RWPE1 (cell line): ENCODE measurements at places on chromosomes 1 and 21.
A peak's percentile ranks its signal among the peaks of the same experiment; 100 is the strongest.

GRCh38 chr1:99613716-99614115, 32.2 kb upstream of the PALMD start:
- DNase-seq, result no peak

- peak; percentile 21 for DNase-seq
Measured at GRCh38 chr21:30434033-30434631, 4.1 kb downstream of the KRTAP13-4 start.

DNA sequence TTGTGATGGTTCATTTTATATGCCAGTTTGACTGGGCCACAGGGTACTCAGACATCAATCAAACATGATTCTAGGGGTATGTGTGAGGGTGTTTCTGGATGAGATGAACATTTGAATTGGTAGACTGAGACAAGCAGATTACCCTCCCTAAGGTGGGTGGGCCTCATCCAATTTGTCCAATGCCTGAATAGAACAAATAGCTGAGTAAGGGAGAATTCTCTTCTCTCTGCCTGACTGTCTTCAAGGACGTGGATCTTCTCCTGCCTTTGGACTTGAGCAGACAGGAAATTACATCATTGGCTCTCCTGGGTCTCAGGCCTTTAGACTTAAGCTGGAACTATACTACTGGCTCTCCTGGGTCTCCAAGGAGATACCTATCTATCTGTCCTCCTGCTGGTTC, 64.4 kb downstream of the SUSD4 start:
- DNase-seq, result no peak

DNA sequence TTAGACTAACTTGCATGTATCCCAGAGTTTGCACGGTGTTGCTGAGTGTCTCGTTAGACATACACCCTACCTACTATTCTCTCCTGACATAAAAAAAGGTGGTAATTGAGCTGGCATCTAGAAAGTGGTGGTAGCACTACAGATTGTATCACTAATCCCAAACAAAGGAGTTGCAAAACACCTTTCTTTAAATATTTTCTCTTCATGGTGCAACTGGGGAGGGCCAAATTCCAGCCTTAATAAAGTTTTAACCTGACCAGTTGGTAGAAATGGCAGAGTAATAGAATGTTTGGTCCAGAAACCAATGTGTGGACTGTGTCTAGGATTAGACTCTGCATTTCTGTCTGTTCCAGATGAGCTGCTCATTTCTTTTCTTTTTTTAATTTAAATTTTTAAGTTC, 40.0 kb downstream of the NFIA start:
- DNase-seq, result no peak

- DNase-seq, result no peak
Measured at GRCh38 chr1:47182676-47183235, 7.1 kb downstream of the PDZK1IP1 start.

GRCh38 chr1:6998267-6998666, 213.0 kb downstream of the CAMTA1 start:
- no peak for DNase-seq

DNA sequence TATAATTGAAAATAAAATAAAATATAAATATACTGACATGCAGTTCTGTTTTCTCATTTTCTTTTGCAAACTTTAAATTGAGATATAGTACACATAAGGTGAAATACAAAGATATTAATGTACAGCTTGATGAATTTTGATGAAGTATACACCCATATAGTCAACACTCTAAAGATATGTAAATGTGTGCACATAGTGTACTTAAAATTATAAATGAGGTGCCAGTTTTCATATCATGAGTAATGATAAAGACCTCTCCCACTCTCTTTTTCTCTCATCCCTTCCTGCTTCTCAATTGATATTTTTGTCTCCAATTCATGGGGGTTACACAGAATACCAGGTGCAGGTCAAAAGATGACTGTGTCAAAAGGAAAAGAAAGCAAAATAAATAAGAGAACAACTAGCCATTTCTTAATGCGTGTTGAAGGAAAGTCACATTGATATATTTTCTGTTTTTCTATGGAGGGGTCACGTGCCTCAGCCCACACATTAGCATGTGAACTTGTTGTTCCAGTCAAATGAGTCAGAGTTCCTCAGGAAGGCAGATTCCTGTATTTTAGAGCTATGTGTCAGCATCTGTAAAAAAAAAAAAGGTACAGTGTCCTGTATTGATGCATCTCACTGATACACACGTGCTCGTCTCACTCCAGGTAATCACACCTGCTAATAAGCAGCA, 64.3 kb upstream of the HOOK1 start:
- peak; percentile 88 for DNase-seq

GRCh38 chr1:214584805-214585766, 17.9 kb upstream of the CENPF start:
- DNase-seq, result peak; percentile 54

- no peak for DNase-seq
Measured at GRCh38 chr21:36750576-36750959, 51.7 kb downstream of the SIM2 start.

DNA sequence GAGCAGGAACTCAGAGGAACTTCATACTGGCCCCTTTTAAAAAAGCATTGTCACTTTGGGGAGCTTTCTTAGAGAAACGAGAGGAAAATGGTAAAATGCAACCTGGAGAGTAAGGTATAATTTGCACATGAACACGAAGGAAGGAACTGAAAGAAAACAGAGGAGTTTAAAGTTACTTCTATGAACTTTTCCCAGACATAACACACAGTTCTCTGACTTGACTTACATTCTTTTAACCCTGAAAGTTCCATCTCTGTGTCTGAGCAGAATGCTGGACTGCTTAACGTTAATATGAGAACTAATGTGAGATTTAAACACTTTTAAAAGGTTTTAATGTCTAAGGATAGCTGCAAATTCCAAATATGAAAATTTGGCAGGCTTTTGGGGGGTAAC, 102.3 kb downstream of the NFIA start:
- DNase-seq, result no peak

DNA sequence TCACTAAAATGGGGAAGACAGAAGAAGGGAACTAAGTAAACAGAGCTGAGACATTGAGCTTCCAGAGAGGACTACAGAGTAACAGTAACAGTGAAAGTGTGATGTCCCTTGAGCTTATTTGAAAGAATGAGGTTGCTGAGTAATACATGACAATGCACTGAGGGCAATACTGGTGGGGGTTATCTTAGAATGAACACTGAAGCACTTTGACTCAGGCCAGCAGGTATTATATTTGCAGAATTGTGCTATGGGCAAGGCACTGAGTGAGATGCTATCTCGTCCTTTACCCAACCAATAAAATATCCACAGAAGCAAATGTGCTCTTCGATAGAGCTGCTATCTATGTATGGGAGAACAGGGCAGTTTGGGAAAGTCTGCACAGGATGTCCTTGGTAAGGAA, 133.2 kb downstream of the DISP1 start:
- DNase-seq, result no peak

DNA sequence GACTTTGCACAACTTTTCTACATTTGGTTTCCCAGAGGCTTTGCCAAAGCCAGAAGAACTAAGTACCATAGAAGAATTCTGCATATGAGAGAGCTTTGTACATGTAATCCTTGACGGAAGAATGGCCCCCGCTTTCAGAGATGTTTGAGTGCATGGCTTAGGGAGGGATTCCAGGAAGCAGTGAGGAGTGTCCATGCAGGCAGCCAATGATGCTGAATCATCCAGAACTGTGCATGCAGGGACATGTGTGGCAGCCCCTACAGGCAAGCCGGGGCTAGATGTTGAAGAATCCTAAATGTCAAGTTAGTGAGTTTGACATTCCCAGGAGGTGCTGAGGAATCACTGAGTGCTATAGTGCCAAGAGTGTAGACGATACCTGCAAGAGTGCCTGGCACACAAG, 9.9 kb upstream of the HAO2 start:
- DNase-seq, result peak; percentile 76

GRCh38 chr21:33314111-33314510, 10.7 kb upstream of the IFNAR1 start:
- DNase-seq, result no peak

GRCh38 chr1:211092955-211093354, 41.0 kb downstream of the KCNH1 start:
- no peak for DNase-seq

- DNase-seq, result no peak
Measured at GRCh38 chr1:97826820-97827219, 94.0 kb downstream of the DPYD start.

DNA sequence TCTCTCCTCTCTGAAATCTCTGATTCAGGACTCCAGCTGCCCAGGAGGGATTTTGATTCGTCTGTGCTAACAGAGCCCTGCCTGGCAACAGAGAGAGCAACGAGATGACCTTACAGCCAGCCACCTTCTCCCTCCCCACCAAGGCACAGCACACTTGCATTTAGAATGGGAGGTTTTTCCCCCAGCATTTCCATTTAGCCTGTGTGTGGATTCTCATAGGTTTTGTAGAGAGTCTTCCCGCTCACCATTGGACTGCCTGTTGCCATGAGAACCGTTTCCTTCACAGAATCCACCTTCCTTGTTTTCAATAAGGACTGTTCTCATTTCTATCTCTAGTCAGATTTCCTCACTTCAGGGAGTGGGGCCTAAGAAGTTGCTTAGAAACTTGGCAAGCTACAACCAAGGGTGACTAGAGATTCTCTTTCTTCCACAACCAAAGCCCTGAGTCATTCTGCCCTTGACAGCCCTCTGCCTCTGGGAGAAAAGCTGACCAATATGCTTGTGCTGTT, 5.8 kb upstream of the IKBKE start:
- DNase-seq, result peak; percentile 53

DNA sequence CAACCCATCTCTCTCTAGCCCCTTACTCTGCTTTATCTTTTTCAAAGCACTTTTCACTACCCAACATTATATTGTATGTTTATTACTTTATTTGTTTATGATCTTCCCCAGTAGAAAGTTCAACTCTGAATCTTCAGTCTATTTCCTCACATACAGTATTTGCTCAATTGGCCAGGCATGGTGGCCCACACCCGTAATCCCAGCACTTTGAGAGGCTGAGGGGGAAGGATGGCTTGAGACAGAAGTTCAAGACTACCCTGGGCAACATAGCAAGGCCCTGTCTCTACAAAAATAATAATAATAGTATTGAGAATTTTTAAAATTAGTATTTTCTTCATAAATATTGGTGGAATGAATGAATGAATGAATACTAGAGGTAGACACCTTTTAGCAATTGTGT, 1.2 kb downstream of the STPG1 start:
- DNase-seq, result no peak

GRCh38 chr1:48794816-48795215, 18.1 kb upstream of the BEND5 start:
- DNase-seq, result peak; percentile 15

GRCh38 chr21:31594279-31594678, 65.2 kb upstream of the SOD1 start:
- DNase-seq, result no peak

DNA sequence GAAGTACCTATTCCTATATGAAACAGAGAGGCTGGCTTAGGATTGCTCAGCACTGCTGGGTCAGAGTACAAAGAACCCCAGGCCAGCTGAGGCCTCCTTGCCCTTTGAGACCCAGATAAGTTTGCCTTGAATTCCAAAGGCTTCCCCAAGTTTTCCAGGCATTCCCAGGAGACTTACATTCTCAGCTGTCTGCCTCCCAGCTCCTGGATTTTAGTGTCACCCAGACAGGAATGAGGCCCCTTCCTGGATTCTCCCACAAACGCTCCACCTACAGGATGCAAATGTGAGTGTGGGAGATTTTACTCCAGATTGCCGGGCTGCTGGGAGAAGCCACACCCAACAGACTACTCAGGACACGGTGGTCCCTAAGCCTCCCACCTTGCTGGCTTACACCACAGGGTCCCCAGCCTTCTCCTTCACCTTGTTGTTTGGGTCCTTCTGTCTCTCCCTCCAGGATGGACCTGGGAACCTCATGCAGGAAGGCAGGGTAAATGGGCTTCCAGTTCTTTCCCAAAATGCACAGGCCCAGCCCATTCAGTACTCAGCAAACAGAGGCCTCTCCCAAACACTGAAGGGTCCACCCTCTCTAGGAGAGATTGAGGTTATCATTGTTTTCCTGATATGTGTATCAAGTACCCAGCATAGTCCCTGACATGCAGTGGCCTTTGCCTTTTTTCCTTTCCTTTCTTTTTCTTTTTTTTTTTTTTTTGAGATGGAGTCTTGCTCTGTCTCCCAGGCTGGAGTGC, 10.6 kb downstream of the RHBG start:
- no peak for DNase-seq

GRCh38 chr21:44303490-44303981, 3.7 kb downstream of the PFKL start:
- DNase-seq, result no peak

DNA sequence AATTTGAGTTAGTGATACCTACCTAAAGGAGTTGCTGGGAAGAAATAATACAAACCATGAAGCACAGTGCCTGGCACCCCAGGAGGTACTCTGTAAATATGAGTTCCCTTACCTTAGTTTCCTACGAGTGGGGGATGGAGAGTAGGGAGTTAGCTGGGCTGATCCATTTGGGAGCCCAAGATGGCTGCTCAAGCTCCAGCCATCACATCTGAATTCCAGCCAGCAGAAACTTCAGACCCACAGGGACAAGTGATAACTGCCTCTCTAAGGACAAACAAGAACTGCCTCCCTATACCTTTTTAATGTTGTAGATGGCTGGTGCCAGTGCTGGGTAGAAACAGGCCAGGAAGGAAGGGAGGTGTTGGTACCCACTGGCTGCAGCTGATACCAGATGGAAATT, 22.7 kb downstream of the HTR6 start:
- no peak for DNase-seq

DNA sequence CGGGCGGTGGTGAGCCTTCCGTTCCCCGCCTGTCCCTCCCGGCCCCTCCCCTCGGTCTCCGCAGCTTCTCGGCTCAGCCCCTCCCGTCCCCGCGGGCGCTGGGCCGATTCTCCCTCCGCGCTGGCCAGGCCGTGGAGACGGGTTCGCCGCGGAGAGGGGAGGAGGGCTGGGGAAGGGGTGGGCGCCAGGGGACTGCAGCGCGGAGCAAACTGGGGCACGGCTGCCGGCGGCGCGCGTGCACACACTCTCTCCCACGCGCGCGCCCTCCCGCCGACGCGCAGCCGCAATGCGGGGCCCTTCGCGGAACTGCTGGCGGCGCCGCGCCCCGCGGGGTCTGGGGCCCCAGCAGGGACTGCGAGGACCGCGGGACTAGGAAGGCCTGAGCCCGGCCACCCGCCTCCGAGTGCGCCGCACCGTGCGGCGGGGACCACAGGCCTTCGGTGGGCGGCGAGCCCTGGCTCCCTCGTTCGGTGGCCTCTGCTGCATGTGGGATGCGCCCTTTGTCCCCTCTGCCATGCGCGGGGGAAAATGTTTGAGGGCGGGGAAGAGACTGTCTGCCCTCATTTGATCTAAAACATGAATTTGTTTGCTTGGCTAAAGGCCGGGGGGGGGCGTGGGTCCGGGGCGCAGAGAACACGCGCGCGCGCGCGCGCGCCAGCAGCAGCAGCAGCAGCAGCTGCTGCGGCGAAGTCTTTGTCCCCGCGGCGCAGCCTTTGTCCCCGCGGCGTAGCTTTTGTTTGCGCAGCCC, 90.7 kb upstream of the VAMP3 start:
- DNase-seq, result peak; percentile 26

DNA sequence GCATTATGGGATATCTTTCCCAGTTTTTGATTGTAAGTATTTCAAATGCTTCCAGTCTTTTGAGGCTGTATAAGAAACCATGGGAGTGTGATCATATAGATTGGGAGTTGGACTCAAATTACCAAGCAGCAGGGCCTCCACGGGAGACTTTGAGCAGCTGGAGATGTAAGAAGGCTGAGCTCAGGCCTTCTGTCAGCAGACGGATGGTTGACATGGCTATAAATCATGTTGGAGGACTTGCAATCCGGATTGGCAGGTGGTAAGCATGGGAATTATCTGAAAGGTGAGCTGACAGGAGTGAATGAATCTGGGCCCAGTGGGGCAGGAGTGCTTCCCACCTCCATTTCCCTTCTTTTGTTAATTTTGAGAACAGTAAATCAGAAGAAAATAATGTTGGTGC, 83.2 kb upstream of the PPM1J start:
- no peak for DNase-seq
